ENCODE measurements at places on chromosomes 12 and 14. TPM values are rescaled to one million over a fixed set of nuclear protein-coding genes. Genes with fewer than 3 reads are reported as not detected.
A peak's percentile ranks its signal among the peaks of the same experiment; 100 is the strongest.

GRCh38 chr12:110366321-110367142 lies 37.0 kb downstream of the ANAPC7 start:
- H3K27me3 ChIP-seq, result no peaks in the 10 kb centered on the region
- no peaks in the 10 kb centered on the region for H3K36me3 ChIP-seq
- no peak for DNase-seq
- no peak overlapping the region for H3K27ac ChIP-seq
- H3K4me3 ChIP-seq, result no peak overlapping the region
- H3K4me1 ChIP-seq, result no peaks in the 10 kb centered on the region

GRCh38 chr12:24127919-24128721 lies 178.7 kb upstream of the SOX5 start:
- no peaks in the 10 kb centered on the region for H3K36me3 ChIP-seq
- H3K4me3 ChIP-seq, result no peak overlapping the region
- DNase-seq, result no peak

The RND1 gene
- 1.5 TPM for total RNA-seq

- peak; percentile 76 for DNase-seq
- H3K4me1 ChIP-seq, result no peaks in the 10 kb centered on the region
- H3K27me3 ChIP-seq, result no peaks in the 10 kb centered on the region
- no peak overlapping the region for H3K27ac ChIP-seq
Observed at GRCh38 chr12:117212563-117213190, 22.4 kb upstream of the FBXO21 start.

GRCh38 chr12:104452087-104452486 lies 4.7 kb upstream of the CHST11 start:
- DNase-seq, result no peak
- H3K4me1 ChIP-seq, result no peaks in the 10 kb centered on the region
- H3K36me3 ChIP-seq, result no peaks in the 10 kb centered on the region
- H3K27me3 ChIP-seq, result no peaks in the 10 kb centered on the region

DNA sequence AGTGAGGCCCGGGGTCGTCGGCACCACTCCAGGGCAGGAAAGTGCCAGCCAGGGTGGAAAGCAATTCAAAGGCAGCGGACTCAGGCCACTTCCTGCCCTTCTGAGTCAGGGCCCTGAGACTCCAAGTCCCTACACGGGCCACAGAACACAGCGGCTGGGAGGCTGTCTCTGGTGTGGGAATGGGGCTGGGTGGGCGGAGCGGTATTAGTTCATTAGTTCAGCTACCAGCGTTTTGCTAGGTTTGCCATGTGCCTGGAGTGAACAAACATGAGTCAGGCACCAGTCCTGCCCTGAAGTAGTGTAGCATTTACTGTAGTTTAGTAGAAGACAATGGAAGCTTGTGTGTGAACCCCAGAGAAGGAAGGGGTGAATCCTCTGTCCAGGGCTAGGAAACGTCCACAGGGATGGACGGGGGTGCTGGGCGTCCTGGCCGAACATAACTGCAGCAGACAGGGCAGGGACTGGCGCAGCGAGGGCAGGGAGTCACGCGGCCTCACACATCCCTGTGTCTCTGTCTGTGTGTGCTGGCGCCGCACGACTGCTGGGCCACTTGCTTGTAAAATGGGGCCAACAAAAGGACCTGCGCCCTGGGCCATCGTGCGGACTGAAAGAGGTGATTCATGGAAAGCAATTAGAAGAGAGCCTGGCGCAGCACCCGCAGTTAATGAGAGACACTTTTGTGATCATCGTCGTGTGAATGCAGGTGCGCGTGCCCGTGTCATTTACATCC lies 186.4 kb upstream of the PRMT8 start:
- peaks cover 8% of the 10 kb centered on the region for H3K4me1 ChIP-seq
- DNase-seq, result peak; percentile 39
- no peak overlapping the region for H3K27ac ChIP-seq
- H3K4me3 ChIP-seq, result no peak overlapping the region
- no peaks in the 10 kb centered on the region for H3K36me3 ChIP-seq

The C14orf39 gene
- not detected for total RNA-seq

The SERPINA4 gene
- total RNA-seq, result 68.9 TPM

DNA sequence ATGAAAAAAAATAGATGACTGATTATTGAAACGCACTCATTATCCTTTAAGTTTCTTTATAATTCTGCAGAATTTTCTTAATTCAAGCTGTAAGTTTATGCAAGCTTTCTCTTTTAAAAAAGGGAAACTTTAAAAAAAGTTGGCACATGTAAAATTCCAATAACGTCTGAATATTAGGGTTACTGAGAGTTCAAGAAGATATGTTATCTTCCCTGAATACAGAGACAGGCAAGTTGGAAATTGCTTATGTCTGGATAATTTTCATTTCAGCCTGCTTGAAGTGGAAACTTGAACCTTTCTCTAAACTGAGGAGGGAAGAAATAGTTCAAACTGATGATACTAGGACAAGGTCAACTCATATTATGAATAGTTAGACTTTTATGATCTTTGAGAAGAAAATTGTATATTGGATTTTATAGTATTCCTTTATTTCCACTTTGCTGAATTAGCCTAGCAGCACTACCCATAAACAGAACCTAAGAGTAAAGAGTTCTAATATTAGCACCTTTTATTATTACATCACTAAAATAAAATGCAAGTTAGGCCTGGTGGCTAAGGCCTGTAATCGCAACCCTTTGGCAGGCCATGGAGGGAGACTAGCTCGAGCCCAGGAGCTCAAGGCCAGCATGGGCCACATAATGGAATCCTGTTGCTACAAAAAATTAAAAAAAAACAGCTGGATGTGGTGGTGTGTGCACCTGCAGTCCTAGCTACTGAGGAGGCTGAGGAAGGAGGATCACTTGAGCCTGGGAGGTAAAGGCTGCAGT lies 288.0 kb downstream of the TRHDE start:
- H3K4me1 ChIP-seq, result no peaks in the 10 kb centered on the region
- H3K27ac ChIP-seq, result no peak overlapping the region
- H3K27me3 ChIP-seq, result no peaks in the 10 kb centered on the region
- H3K36me3 ChIP-seq, result no peaks in the 10 kb centered on the region

The RNF212B gene
- not detected for total RNA-seq

DNA sequence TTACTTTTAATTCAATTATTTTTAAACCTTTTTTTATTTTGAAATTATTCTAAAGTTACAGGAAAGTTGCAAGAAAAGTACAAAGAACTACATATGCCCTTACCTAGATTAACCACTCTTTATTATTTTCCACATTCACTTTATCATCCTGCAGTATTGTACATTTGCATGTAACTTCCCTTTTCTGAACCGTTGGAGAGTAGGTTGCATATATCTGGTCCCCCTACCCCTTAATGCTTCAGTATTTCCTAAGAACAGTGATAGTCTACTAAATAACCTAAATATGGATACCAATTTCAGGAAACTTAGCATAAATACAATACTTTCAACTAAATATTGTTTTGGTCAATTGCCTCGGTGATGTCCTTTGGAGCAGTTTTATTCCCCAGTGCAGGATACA lies 15.0 kb downstream of the G2E3 start:
- H3K4me3 ChIP-seq, result no peak overlapping the region
- peaks cover 11% of the 10 kb centered on the region for H3K4me1 ChIP-seq
- no peak for DNase-seq
- no peaks in the 10 kb centered on the region for H3K27me3 ChIP-seq
- H3K36me3 ChIP-seq, result no peaks in the 10 kb centered on the region

- H3K4me3 ChIP-seq, result no peak overlapping the region
- no peaks in the 10 kb centered on the region for H3K36me3 ChIP-seq
- no peaks in the 10 kb centered on the region for H3K4me1 ChIP-seq
Observed at GRCh38 chr14:45261209-45261608, 8.2 kb upstream of the MIS18BP1 start.

DNA sequence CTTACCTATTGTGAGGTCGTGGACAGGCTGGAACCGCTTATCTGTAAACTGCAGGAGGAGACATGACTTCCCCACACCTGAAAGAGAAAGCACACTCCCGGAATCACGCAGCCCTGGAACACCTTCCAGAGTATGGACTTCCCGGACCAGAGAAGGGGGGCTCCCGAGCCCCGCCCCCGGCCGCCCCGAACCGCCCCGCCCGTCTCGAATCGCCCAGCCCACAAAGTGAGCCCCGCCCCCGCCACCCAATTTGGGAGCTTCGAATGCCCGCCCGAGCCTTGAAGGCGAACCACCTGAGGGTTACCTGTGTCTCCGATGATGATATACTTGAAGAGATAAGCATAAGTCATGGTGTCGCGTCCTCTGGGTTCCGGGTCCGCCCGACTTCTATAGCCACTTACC lies 235 bp downstream of the RAB2B start:
- no peaks in the 10 kb centered on the region for H3K36me3 ChIP-seq
- H3K27ac ChIP-seq, result peak overlapping the region; percentile 66
- H3K4me1 ChIP-seq, result peaks cover 7% of the 10 kb centered on the region

The CLEC1B gene
- not detected for total RNA-seq

GRCh38 chr14:72483311-72483710 lies 410.6 kb downstream of the DPF3 start:
- no peaks in the 10 kb centered on the region for H3K4me1 ChIP-seq
- H3K4me3 ChIP-seq, result no peak overlapping the region
- H3K27ac ChIP-seq, result no peak overlapping the region
- H3K27me3 ChIP-seq, result no peaks in the 10 kb centered on the region

- DNase-seq, result no peak
- no peak overlapping the region for H3K27ac ChIP-seq
- no peaks in the 10 kb centered on the region for H3K4me1 ChIP-seq
- H3K27me3 ChIP-seq, result no peaks in the 10 kb centered on the region
- H3K4me3 ChIP-seq, result no peak overlapping the region
- no peaks in the 10 kb centered on the region for H3K36me3 ChIP-seq
Observed at GRCh38 chr14:23112359-23113178, 6.5 kb downstream of the CEBPE start.

GRCh38 chr12:7156259-7157197 lies 26.4 kb downstream of the CLSTN3 start:
- DNase-seq, result no peak
- no peaks in the 10 kb centered on the region for H3K27me3 ChIP-seq
- no peak overlapping the region for H3K4me3 ChIP-seq
- H3K27ac ChIP-seq, result no peak overlapping the region
- no peaks in the 10 kb centered on the region for H3K36me3 ChIP-seq

- DNase-seq, result no peak
- H3K27ac ChIP-seq, result no peak overlapping the region
- no peaks in the 10 kb centered on the region for H3K36me3 ChIP-seq
- H3K27me3 ChIP-seq, result no peaks in the 10 kb centered on the region
- no peak overlapping the region for H3K4me3 ChIP-seq
Observed at GRCh38 chr12:6078398-6079096, 45.9 kb downstream of the VWF start.

The CLEC7A gene
- total RNA-seq, result 0.98 TPM

GRCh38 chr12:128047266-128048060 lies 219.5 kb upstream of the TMEM132C start:
- no peaks in the 10 kb centered on the region for H3K27me3 ChIP-seq
- H3K4me3 ChIP-seq, result no peak overlapping the region
- H3K4me1 ChIP-seq, result no peaks in the 10 kb centered on the region
- no peaks in the 10 kb centered on the region for H3K36me3 ChIP-seq
- DNase-seq, result no peak

The DAZAP2 gene
- total RNA-seq, result 53.7 TPM

DNA sequence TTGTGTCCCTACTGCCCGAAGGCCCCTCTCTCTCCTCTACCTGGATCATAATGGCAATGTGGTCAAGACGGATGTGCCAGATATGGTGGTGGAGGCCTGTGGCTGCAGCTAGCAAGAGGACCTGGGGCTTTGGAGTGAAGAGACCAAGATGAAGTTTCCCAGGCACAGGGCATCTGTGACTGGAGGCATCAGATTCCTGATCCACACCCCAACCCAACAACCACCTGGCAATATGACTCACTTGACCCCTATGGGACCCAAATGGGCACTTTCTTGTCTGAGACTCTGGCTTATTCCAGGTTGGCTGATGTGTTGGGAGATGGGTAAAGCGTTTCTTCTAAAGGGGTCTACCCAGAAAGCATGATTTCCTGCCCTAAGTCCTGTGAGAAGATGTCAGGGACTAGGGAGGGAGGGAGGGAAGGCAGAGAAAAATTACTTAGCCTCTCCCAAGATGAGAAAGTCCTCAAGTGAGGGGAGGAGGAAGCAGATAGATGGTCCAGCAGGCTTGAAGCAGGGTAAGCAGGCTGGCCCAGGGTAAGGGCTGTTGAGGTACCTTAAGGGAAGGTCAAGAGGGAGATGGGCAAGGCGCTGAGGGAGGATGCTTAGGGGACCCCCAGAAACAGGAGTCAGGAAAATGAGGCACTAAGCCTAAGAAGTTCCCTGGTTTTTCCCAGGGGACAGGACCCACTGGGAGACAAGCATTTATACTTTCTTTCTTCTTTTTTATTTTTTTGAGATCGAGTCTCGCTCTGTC lies 1.8 kb downstream of the INHBE start:
- no peaks in the 10 kb centered on the region for H3K27me3 ChIP-seq
- no peak overlapping the region for H3K4me3 ChIP-seq
- no peaks in the 10 kb centered on the region for H3K4me1 ChIP-seq
- DNase-seq, result no peak
- no peaks in the 10 kb centered on the region for H3K36me3 ChIP-seq

GRCh38 chr12:48717252-48717695 lies 767 bp upstream of the CCNT1 start:
- no peaks in the 10 kb centered on the region for H3K27me3 ChIP-seq
- peaks cover 20% of the 10 kb centered on the region for H3K4me1 ChIP-seq
- DNase-seq, result no peak
- peak overlapping the region; percentile 68 for H3K4me3 ChIP-seq
- H3K36me3 ChIP-seq, result no peaks in the 10 kb centered on the region

DNA sequence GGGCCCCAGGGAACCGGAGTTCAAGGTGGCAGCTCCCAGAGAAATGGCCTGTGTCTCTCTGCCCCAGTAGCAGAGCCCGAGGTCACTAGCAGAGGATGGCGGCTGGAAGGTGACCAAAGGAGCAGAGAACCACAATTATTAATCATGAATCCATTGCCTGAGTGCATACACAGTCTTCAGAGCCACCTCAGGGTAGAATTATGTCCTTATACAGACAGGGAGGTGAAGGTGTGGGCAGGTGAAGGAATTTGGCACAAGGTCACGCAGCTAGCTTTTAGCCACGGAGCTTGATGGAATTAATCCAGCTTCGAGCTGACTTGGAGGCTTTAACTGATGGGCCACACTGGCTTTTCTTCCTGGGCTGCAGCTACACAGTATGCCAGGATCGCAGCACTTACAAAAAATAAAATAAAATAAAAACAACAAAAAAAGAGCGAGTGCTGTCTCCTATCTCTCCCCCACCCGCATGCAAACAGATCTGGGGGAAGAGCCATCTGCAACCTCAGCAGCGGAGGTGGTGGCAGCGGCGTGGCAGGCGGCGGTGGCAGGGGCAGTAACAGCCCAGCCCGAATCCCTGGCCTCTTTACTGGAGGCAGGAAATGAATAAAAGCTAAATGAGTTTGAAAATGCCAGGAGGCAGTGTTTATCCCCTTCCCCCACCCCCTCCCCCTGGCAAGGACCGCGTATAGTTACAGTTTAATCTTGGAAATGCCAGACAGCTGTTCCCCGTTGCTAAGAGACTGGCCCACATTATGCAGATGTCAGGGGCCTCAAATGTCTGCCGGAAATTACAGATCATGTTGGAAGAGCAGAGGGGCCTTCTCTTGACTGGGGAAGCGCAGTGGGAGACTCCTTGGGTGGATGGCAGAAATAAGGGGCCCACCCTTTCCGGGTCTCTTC lies 93.5 kb downstream of the LRRC74A start:
- peak; percentile 70 for DNase-seq
- peaks cover 36% of the 10 kb centered on the region for H3K4me1 ChIP-seq
- peak overlapping the region; percentile 93 for H3K27ac ChIP-seq
- no peaks in the 10 kb centered on the region for H3K27me3 ChIP-seq
- H3K4me3 ChIP-seq, result no peak overlapping the region

GRCh38 chr12:92953747-92954146 lies 24.7 kb upstream of the EEA1 start:
- no peaks in the 10 kb centered on the region for H3K4me1 ChIP-seq
- no peaks in the 10 kb centered on the region for H3K36me3 ChIP-seq
- no peak overlapping the region for H3K27ac ChIP-seq

- H3K4me3 ChIP-seq, result no peak overlapping the region
- DNase-seq, result no peak
- no peaks in the 10 kb centered on the region for H3K36me3 ChIP-seq
- peaks cover 4% of the 10 kb centered on the region for H3K27me3 ChIP-seq
Observed at GRCh38 chr14:106268013-106268727, 741.8 kb downstream of the TMEM121 start.

Measured in pancreas (tissue), 10 donors.